NCI-H524 (cell line): ENCODE measurements at places on chromosomes 13 and 19.

DNA sequence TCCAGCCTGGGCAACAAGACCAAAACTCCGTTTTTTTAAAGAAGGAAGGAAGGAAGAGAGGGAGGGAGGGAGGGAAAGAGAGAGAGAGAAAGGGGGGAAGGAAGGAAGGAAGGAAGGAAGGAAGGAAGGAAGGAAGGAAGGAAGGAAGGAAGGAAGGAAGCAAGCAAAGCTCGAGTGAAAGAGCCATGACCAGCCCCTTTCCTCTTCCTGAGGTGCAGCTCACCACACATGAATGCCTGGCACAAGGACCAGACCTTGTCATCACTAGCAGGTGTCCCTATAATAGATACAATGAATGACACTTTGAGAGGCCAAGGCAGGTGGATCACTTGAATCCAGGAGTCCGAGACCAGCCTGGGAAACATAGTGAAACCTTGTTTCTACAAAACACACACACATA is 31.0 kb downstream of the SPRY2 start:
- DNase-seq: no peak

GRCh38 chr13:106520251-106521054 is 15.0 kb downstream of the EFNB2 start:
- DNase-seq: peak; percentile 35

DNA sequence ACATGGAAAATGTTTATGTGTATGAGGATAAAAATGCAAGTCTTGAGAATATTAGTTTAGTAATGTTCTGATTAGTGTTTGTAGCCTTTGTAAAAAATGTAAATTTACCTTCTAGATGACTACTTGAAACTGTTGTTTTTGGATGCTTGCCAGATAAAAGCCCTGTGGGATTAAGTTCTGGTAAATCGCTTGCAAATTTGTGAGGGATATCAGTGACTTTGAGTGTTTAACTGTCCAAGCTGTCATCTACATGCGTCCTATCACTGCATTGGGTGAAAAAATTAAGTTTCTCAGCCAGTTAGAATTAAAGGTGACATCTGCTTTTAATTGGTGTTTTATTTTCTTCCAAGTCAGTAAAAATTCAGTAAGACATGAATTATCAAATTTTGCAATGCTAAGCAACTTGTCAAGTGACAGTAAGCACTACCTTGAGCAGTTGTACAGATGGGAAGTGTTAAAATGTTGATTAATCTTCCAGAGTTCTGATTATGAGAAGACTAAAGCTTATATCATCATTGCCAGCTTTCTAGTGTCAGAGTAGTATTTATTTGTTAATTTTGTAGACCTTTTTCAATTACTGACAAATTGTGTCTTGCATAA is 88.0 kb downstream of the PCCA start:
- DNase-seq: peak; percentile 56

- DNase-seq: no peak
Measured at GRCh38 chr13:74443631-74444030, 309.4 kb upstream of the KLF12 start.

GRCh38 chr19:29741776-29742175 is 26.7 kb upstream of the C19orf12 start:
- DNase-seq: no peak

DNA sequence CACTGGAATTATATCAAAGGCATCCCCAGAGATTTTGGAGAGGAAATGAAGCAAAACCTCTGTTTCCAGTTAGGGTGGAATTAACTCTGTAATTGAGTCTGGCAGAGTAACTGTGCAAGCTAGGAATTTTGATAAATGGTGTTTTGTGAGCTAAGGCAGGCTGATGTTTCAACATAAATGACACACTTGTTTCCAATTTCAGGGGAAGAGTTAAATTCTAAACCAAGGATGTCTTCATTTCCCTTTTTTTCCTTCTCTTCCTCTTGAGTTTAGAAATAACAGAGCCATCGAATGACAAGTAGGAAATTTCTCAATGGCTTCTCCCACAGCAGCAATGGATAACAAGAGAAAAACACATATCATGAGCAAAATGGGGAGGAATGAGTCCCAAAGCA is 131.2 kb downstream of the IRS2 start:
- no peak for DNase-seq

GRCh38 chr13:41271456-41272285 is 8.3 kb upstream of the MTRF1 start:
- DNase-seq: no peak

- no peak for DNase-seq
Measured at GRCh38 chr13:33745370-33746324, 72.3 kb upstream of the RFC3 start.

GRCh38 chr13:102721800-102722231 is 27.0 kb upstream of the METTL21C start:
- no peak for DNase-seq

- no peak for DNase-seq
Measured at GRCh38 chr19:54660306-54660705, 2.5 kb upstream of the LILRB4 start.

- DNase-seq: no peak
Measured at GRCh38 chr13:102402290-102402689, 442 bp upstream of the FGF14 start.

- DNase-seq: no peak
Measured at GRCh38 chr19:30029721-30030510, 87.9 kb downstream of the URI1 start.

DNA sequence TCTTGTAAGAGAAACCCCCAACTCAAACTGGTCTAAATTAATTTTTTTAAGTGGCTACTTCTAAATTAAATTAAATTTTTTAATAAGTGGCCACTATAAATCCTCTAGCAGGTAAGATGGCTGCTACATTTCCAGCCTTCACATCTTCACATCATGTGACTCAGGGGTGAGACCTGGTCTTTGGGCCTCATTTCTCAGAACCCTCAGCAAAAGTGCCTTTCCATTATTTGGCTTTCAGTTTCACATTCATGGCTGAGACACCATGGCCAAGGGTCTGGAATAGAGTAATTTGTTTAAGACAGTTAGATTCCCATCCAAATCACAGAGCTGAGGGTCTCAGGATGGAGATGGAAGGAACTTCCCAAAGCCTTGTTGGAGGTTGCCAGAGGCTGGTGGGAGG is 47.5 kb downstream of the DCT start:
- no peak for DNase-seq

GRCh38 chr13:36418022-36418805 is 14.1 kb upstream of the CCNA1 start:
- no peak for DNase-seq

GRCh38 chr13:101511161-101511560 is 58.7 kb downstream of the ITGBL1 start:
- DNase-seq: no peak

GRCh38 chr19:8678244-8678807 is 20.3 kb downstream of the ACTL9 start:
- DNase-seq: no peak

- DNase-seq: no peak
Measured at GRCh38 chr13:105340061-105340606, 1195.3 kb downstream of the EFNB2 start.

- DNase-seq: no peak
Measured at GRCh38 chr19:35742121-35742724, at the start of gene IGFLR1. TSS of gene IGFLR1 (minus strand) at chr19:35742452. CDS start at chr19:35741180, 1,272 bp downstream.

DNA sequence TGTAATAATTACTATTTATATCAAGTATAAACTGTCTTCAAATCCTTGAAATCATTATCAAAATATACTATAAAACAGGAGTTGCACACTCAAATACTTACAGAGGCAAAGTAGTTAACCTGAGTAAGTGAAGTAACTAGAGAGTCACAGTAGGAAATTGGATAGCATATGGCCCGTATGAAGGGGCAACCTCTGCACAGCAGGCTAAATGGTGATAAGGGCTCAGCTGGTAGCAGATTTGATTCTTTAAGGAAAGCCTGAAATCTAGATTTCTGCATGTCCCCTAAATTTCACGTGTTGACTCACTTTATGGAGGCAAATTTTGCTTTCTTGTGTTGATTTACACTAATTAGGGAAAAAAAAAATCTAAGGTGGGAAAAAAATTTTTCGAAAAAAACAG is 46.4 kb downstream of the STOML3 start:
- DNase-seq: peak; percentile 5

- no peak for DNase-seq
Measured at GRCh38 chr19:16125737-16126495, 14.2 kb downstream of the RAB8A start.

DNA sequence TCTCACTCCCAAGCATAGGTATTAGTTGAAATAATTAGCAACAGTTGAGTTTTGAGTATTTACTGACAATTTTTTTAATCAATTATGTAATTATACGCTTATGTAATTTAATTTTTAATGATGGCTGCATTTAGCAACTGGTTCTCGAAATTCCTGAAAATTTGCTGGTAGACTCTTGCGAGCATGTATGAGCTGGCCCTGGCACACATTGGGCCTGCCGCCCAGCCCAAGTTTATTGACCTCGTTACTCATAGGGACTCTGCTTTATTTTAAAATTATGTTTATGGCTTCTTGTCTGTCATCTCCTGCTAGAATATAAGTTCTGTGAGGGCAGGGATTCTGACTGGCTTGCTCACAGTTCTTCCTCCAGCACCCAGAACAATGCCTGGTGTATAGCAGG is 6.7 kb downstream of the KLK14 start:
- DNase-seq: no peak

DNA sequence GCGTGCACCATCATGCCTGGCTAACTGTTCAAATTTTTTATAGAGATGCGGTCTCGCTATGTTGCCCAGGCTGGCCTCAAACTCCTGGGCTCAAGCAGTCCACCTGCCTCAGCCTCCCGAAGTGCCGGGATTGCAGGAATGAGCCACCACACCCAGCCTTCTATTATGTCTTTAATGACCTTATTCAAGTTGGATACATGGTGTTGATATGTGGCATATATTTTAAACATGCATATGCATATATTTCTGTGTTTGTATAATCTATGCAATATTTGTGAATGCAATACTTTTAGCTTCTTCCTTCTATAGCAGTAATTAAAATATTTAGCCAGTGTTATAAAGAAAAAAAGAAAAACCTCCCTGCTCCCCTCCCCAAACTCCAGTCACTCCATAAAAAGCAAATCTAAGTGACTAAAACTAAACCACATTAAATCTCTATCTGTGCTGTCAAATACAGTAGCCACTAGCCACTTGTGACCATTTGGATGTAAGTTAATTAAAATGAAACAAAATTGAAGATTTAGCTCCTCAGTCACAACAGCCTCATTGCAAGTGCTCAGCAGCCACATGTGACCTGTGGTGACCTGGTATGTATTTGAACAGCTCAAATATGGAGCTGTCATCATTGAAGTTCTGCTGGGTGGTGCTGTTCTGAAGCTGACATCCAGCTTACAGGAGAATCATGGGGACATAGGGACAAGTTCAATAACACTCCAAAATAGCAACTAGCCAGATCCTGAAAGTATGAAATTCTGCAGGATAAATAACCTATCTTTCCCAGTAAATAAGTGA is 27.4 kb downstream of the FCGBP start:
- DNase-seq: no peak

DNA sequence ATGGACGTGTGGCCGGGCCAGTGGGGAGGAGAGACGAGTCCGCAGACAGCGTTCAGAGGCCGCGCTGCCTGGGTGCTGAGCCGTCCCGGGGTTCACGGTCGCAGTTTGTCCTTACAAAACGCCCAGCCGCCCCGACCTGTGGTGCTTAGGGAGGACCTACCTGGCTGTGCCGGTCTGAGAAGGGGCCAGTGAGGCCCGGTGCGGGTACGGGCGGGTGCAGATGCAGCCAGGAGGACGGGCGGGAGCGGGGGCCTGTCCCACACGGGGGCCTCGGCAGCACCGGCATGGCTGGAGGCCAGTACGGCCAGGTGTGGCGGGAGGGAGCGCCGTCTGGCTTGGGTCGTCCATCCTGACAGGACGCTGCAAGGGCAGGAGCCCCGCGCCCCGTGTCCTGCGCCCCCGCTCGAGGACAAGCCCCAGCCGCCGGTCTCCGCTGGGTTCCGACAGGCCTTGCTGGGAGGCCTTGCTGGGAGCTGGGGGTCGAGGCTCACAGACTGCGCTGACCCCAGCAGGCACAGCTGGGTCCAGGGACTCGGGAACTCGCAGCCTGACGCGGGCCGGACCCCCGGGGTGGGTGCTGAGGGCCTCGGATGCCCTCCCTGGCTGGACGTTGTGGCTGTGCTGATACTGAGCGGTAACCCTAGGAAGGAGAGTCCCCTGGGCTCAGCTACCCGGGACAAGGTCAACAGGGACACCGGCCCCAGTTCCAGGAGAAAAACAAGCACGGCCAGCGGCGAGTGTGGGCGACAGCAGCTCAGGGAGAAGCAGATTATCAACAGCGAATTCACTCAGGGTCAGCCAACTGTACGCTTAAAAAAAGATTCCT is 5.3 kb upstream of the PROZ start:
- peak; percentile 55 for DNase-seq

DNA sequence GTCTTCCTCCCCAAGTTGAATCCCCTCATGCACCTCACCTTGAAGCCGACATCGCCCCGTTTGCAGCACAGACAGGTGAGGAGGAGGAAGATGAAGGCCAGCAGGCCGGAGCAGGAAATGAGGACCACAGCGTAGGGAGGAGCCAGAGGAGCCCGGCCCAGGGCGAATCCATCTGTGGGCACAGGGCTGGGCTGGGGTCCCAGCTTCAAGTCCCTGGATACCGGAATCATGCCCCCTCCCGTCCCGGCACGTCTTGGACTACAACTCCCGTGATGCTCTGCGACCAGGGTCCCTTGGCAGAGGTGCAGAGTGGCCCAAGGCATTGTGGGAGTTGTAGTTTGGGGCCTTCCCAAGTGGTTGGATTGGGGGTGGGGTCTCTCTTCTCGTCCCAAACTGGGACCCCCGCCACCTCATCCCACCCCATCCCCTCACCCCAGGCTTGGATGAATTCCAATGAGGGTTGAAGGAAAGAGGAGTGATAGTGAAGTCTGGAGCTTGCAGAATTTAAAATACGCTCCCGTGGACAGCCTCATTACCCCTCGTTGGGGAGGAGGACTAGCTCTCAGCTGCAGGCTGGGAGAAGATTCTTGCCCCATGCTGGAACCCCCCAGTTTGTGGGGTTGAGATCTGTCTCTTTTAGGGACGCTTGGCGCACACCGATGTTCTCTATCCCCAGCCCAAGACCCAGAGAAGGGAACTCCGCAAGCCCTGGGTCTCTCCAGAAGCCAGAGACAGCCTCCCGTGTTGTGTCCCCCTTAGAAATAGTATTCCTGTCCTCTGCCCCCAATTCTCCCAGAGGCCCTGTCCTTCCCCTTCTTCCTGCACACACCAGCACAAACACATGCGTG is 990 bp downstream of the LMTK3 start:
- peak; percentile 71 for DNase-seq

- DNase-seq: peak; percentile 93
Measured at GRCh38 chr13:57629821-57630235, 1.7 kb upstream of the PCDH17 start.

- no peak for DNase-seq
Measured at GRCh38 chr13:39692660-39693438, 37.4 kb downstream of the COG6 start.
